ENCODE measurements at places on chromosomes 3 and 15. TPM values are rescaled to one million over a fixed set of nuclear protein-coding genes. Genes with fewer than 3 reads are reported as not detected.

GRCh38 chr3:153028381-153028780, 133.6 kb upstream of the RAP2B start:
- no peak for DNase-seq

GRCh38 chr3:190554197-190554596, 40.3 kb downstream of the IL1RAP start:
- DNase-seq = no peak

DNA sequence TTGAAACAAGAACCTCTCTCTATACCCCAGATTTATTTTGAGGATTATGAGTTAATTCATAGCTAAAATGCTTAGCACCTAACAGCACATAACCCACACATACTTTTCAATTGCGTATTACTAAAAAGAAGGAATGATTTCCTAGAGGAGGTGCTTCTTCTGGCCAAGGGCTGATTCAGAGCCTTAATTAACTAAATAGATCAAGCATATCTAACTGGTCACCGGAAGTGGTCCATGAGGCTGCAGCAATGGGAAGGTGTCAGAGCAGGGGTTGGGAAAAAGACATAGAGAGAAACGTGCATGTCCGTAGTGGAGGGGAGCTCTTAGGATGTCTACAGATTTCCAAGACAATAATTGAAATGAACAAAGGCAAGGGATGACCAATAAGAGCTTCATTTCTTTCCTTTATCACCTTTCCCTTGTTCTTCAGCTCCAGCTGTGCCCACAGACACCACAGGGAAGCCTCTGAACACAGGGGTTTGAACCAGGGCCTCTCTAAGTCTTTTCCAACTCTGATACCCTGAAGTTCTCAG, 467 bp downstream of the HGD start:
- DNase-seq = no peak

- no peak for DNase-seq
These were observed 47.7 kb downstream of the CCR3 start for GRCh38 chr3:46289966-46290365.

DNA sequence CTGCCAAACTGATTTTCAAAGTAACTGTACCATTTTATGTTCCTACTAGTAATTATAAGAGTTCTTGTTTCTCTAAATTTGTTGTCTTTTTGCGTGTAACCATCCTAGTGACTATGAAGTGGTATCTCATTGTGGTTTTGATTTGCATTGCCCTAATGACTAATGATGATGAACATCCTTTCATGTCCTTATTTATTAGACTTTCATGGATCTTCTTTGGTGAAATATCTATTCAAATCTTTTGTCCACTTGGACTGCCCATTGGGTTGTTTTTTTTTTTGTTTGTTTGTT, 3.6 kb downstream of the OXSR1 start:
- no peak for DNase-seq

GRCh38 chr3:127497676-127498075, 92.9 kb downstream of the TPRA1 start:
- DNase-seq = no peak

GRCh38 chr3:131658115-131658514, 155.3 kb upstream of the MRPL3 start:
- DNase-seq = no peak

GRCh38 chr3:47344971-47345370, 35.9 kb upstream of the PTPN23 start:
- no peak for DNase-seq

DNA sequence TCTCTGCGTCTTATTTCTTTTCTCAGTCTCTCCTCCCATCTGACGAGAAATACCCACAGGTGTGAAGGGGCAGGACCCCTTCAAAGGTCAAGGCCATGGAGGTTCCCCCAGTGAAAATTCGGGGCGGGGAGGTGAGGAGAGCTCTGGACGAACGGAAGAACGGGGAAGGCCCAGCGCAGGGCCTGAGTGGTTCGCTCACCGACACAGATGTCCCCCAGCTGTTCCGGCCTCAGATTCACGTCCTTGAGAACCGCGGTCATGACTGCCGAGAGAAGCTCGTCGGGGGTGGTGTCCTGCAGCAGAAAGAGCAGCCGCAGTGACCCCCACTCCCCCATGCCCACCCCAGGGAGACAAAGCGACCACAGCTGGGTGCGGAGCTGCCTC, 542 bp downstream of the ACAA1 start:
- no peak for DNase-seq

ITPKA gene
- not detected for total RNA-seq

CD200R1L gene
- not detected for total RNA-seq

NKIRAS1 gene
- 20.3 TPM for total RNA-seq

COL6A5 gene
- not detected for total RNA-seq

MITF gene
- 23.3 TPM for total RNA-seq

GALNT15 gene
- total RNA-seq = 215 TPM

ADAM10 gene
- 53.8 TPM for total RNA-seq

HYAL1 gene
- total RNA-seq = 4.8 TPM

Data from breast epithelium (tissue), 4 donors.